ENCODE measurements at places on chromosomes 3 and 15.
A peak's percentile ranks its signal among the peaks of the same experiment; 100 is the strongest.

GRCh38 chr3:42050126-42050525 lies 41.0 kb upstream of the TRAK1 start:
- no peak for DNase-seq

DNA sequence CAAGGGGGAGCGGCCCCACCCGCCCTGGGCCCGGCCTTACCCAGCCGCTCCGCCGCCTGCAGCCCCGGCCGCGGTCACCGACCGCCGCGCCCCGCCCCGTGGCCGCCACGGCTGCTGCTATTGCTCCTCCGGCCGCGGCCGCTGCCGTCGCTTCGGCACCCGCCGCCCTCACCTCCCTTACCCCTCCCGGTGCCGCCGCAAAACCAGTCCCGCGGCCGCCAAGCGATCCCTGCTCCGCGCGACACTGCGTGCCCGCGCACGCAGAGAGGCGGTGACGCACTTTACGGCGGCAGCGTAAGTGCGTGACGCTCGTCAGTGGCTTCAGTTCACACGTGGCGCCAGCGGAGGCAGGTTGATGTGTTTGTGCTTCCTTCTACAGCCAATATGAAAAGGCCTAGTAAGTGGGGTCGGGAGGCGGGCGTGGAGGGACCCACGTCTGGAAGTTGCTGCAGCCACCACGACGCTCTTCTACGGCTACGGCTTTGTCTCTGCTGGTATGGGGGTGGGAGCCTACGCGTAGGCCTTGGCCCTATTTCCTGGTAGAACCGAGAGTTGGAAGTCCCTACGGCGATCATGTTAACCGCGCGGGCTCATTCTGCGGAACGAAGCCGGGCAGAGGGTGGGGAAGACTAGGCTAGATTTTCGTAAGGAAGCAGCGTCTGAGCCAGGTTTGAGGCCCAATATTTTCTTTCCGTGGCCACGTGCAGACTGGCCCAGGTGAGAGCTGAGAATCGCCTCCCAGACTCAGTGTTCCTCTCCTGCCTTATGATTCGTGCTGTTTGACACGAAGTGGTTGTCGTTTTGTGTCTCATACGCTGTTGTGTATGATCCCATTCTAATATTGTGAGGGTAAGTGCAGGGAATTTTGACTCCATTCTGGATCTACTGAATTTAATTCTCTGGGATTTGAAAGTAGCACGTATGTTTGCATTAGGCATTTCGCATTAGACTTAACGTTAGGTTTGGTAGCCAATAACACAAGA lies at the start of the genes GNL3 and PBRM1:
TSS of gene GNL3 (plus strand) at position 324 of the 983 bp plus-strand sequence. CDS start at position 385, 61 bp downstream.
TSS of gene PBRM1 (minus strand) at position 205 of the 983 bp plus-strand sequence.
- DNase-seq, result peak; percentile 96

DNA sequence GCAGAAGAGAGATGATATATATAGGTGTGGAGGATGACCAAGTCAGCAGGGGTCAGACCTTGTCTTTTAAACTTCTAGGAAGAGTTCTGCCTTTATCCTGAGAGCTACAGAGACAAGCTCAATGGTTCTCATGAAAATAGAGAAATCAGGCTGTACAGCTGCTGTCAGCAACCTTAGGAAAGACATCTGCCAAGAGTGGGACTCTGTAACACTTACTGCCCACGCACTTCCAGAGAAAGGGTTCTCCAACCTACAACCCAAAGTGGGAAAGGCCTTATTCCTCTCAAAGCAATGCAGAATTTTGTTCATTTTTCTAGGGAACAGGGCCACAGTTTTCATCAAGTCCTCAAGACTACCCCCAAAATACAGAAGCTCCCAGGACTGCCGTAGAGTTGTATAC lies 138.7 kb downstream of the STT3B start:
- DNase-seq, result no peak

DNA sequence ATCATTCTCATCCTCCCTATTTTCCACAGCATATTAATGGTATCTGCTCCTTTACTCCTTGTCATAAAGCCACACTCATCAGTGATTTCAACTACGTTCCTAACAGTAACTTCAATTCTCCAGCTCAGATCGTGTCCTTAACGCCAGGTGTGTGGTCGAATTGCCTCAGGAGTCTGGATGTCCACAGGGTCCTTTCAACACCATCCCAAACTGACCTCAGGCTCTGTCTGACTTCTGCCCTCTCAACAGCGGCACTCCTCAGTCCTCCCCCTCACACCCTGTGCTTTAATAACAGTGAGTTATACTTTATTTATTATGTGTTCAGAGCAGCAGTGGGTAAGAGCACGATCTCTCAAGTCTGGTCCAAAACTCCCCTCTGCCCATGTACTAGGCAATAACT lies 42.4 kb downstream of the ST3GAL6 start:
- DNase-seq, result no peak

- DNase-seq, result no peak
Measured at GRCh38 chr3:45711931-45712330, 22.7 kb downstream of the SACM1L start.

GRCh38 chr3:158097593-158098308 lies 8.5 kb downstream of the SHOX2 start:
- DNase-seq, result peak; percentile 83

DNA sequence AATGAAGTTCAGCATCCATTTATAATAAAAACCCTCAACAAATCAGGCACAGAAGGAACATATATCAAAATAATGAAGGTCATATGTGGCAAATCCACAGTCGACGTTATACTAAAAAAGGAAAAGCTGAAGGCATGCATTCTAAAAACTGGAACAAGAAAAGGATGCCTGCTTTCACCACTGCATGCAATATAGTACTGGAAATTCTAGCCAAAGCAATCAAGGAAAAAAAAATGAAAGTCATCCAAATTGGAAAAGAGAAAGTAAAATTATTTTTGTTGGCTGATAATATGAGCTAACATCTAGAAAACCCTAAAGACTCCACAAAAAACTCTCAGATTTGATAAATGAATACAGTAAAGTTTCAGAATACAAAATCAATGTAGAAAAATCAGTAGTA lies 1123.2 kb downstream of the TBL1XR1 start:
- DNase-seq, result no peak

DNA sequence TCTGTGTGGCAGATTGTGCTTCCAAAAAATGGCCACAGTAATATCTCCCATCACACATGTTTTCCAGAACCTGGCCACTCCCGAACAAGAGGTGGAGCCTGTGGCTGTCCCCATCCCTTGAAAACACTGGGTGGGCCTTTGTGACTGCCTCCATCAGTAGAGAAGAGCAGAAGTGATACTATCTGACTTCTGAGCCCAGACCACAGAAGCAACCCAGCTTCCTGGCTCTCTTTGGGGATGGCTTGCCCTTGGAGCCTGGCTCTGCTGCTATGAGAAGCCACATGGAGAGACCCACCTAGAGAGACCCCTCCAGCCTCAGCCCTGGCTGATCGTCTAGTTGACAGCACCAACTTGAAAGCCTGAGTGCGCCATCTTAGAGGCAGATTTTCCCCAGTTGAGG lies 39.8 kb upstream of the CMTM8 start:
- DNase-seq, result no peak

DNA sequence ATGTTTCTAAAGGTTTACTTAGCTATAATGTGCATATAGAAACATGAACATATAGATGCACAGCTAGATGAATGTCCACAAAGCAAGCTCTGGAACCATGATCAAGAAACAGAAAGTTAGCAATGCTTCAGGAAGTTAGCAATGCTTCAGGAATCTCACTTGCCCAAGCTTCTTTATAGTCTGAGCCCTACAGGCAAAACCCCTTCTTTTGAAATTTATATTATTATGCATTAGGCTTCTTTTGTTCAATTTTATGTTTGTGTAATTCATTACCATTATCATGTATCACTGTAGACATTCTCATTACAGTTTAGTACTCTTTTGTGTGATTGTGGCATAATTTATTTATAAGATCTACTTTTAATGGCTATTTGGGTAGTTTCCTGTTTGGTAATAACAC lies 286.4 kb upstream of the BCHE start:
- DNase-seq, result no peak

DNA sequence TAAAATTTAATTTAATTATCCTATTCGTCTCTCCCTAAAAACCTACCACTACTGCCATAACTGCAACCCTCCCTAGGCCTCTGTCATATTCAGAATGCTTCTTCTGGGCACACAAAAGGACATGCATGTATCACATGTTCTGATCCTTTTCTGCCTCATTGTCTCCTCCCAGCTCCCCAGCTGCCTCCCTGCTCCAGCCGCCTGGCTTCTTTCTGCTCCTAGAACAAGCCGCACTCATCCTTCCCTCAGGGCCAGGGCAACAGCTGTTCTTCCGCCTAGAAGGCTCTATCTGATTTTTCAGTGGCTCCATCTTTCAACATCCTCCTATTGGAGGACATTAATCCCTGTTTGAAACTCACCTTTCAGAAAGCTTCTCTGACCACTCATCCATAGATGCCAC lies 38.6 kb downstream of the TMED3 start:
- no peak for DNase-seq

DNA sequence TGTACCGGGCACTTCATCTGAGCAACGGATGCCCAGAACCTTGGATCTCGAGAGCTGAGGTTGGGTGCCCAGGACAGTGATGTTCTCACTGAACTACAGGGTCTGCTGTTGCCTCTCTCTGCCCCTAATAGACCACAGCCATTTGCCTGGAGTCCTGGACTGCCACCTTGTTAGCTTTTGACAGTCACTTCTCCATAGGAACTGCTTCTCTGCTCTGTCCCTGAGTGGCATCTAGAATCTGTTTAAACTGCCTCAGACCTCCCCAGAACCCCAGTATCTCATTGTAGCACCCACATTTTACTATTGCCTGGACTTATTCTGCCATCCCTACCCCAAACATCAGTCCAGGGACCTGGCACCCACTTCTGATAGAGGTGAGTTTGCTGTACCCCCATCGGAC lies 194.4 kb downstream of the SLCO3A1 start:
- no peak for DNase-seq

DNA sequence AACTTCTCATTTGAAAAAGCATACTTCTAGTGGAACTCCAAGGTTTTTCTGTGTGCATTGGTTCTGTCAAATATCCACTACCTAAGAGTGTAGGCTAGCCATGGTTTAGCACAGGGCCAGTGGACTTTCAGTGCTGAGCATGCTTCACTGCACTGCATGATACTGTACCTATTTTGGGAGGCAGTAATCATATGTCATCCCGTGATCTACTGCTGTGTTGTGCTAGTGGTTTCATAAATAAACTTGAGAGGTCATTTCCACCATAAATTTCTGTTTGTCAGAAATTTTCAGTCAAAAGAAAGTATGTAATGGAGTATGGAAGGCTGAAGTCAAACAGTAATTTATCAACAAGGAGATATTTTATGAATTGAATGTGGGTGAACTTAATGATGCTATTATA lies 203.6 kb downstream of the ROBO1 start:
- DNase-seq, result no peak

GRCh38 chr15:81085898-81086297 lies 48.2 kb upstream of the CFAP161 start:
- DNase-seq, result no peak

GRCh38 chr3:151499168-151499567 lies 38.3 kb upstream of the IGSF10 start:
- DNase-seq, result no peak

DNA sequence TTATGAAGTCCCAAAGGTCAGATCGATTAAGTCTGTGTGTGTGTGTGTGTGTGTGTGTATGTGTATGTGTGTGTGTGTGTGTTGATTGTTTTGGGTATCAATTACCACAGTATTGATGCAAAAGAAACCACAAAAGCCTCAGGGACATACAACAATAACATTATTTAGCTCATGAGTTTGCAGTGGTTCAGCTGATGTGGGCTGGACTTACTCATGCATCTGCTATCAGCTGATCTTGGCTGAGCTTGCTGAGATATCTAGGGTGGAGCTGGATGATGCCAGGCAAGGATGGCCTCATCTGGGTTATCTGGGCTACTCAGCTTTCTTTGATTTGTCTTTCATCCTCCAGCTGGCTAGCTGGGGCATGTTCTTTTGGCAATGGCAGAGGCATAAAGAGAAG lies 82.4 kb upstream of the PRR23C start:
- DNase-seq, result no peak

DNA sequence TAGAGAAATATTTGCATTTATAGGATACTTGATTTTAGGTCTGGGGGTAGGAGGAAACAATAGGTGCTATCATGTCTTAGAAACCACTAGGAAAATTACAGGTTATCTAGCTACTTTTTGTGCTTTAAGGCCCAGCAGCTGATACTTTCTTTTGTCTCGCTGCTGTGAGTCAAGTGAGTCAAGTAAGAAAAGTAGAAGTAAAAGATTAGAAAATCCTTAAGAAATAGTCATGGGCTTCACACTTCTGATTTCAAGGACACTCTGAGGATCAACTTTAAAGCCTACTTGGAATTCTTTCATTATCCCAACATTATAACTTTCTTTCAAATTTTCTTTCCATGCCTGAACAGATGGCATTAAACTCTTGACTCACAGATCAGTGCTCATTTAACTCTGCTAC lies 95.2 kb upstream of the RBMS3 start:
- DNase-seq, result no peak

GRCh38 chr15:88717382-88718031 lies 78.7 kb downstream of the ISG20 start:
- DNase-seq, result no peak

DNA sequence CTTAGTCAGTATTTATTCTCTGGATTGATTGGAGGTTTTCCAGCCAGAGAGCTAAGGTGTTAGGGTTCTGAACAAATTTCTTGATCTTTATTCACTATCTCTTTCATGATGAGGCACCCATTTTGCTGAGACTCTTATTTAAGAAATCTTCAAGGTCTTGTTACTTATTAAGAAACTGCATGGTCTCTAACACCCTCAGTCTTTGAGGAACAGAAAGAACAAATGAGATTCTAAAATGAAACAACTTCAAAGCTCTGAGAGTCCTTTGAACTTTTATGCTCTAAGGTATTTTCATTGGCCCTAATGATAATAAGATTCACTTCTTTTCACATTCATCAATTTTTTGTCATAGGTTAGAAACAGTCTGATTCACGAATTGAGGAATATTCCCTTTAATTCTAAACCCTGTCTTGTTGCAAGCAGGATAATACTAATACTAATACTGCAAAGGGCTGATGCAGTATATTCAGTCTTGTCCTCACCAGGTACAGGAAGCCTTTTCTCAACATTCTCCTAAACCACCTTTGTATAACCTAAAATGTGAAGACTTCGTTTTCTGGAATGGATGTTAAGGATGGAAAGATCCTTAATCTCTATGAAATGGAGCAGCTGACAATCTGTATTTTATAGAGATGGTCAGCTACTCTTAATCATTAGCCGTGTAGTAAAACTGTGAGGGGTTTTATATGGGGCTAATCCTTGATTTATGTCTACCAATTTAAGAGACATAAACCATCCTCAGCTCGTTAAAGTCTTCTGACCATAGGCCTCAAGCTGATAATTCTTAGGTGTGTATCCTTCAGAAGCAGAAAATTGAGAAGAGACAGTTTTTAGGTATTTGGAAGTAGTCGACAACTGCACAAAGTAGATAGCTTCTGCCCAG lies 198.3 kb downstream of the OTOL1 start:
- DNase-seq, result no peak

GRCh38 chr3:153291059-153291685 lies 129.1 kb downstream of the RAP2B start:
- DNase-seq, result no peak
